ENCODE measurements at places on chromosomes 2 and 18.
A peak's percentile ranks its signal among the peaks of the same experiment; 100 is the strongest.

DNA sequence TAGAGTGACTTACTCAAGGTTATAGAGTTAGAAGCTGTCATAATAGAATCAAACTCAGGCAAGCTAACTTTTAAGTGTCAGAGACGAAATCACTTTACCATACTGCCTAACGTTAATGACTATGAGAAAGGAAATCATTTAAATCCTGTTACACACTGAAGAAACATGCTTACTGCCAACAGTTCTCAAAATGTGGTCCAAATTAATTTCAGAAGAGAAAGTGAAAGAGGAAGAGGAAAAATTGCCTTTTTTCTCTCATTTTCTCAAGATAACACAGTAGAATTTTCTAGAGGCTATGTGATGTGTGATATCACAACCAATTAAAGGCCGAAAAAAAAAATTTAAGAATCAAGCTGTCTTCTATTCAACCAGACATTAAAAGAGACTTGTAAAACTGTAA lies 1362.7 kb upstream of the CHAC2 start:
- DNase-seq: no peak

GRCh38 chr2:28102455-28102874 lies 211.9 kb downstream of the BABAM2 start:
- DNase-seq: no peak

- DNase-seq: no peak
Observed at GRCh38 chr2:126220331-126220730, 435.6 kb upstream of the GYPC start.

GRCh38 chr2:152407204-152407721 lies 72.3 kb downstream of the FMNL2 start:
- no peak for DNase-seq

GRCh38 chr2:199830531-199830930 lies 20.5 kb downstream of the FTCDNL1 start:
- no peak for DNase-seq

- no peak for DNase-seq
Observed at GRCh38 chr2:211494536-211494935, 938.1 kb downstream of the CPS1 start.

- no peak for DNase-seq
Observed at GRCh38 chr2:98771721-98772524, 41.0 kb upstream of the MGAT4A start.

DNA sequence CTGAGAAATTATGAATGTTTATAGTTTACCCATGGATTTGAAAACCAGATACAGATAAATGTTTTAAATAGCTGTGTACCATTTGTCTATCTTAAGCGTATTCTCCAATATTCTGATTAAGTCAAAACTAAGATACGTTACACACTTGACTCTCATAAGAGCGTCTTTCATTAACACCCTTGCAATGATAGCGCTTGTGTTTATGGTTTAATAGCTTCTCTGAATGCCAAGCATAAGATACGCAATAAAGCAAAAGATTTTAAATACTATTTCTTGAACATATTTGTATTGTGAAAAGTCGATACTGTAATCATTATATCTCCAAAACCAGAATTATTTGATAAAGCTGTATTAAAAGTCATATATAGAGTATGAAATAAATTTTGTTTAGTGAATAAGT lies 3.0 kb downstream of the CALCRL start:
- DNase-seq: no peak

- no peak for DNase-seq
Observed at GRCh38 chr18:72152935-72153334, 391.2 kb downstream of the CBLN2 start.

GRCh38 chr2:149781263-149781808 lies 193.8 kb upstream of the MMADHC start:
- no peak for DNase-seq

- no peak for DNase-seq
Observed at GRCh38 chr18:24811950-24812681, 351.7 kb downstream of the HRH4 start.

GRCh38 chr2:181784556-181784955 lies 104.2 kb upstream of the NEUROD1 start:
- DNase-seq: no peak

- DNase-seq: no peak
Observed at GRCh38 chr2:189366349-189366748, 74.9 kb upstream of the WDR75 start.

DNA sequence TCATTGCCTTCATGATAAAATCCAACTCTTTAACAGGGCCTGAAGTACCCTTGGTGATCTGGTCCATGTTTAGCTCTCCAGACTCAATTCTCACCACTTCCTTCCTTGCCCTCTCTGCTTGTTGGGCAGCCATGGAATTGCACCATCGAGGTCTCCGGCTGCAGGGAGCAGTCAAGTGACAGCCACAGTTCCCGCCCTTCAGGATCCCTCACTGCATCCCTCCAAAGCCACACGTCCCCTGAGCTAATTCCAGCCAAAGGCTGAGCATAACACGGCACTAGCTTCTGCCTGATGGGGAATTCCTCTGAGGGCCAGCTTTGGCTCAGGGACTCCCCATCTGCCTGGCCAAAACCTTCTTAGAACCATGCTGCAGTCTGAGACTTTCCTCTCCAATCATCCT lies 47.4 kb upstream of the SLC1A4 start:
- no peak for DNase-seq

DNA sequence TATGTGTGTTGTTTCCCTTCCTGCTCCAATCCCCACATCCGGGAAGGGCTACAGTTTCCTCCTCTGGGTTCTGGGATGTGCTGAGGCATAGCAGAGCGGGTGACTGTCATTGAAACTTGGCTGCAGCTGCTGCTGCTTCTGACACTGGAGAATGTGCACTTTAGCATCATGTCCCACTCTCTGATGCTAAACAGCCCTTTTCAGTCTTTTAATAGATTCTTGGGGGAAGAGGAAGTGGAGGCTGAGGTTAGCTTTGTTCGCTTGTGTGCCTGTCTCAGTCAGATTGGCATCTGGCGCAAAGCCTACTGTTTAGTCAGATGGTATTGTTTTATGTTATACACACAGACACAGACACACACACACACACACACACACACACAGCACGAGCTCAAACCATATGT lies 136.5 kb upstream of the RND3 start:
- no peak for DNase-seq

GRCh38 chr2:113211226-113212105 lies 37.7 kb downstream of the PSD4 start:
- DNase-seq: no peak

- DNase-seq: no peak
Observed at GRCh38 chr2:170227951-170228350, 50.0 kb downstream of the MYO3B start.

DNA sequence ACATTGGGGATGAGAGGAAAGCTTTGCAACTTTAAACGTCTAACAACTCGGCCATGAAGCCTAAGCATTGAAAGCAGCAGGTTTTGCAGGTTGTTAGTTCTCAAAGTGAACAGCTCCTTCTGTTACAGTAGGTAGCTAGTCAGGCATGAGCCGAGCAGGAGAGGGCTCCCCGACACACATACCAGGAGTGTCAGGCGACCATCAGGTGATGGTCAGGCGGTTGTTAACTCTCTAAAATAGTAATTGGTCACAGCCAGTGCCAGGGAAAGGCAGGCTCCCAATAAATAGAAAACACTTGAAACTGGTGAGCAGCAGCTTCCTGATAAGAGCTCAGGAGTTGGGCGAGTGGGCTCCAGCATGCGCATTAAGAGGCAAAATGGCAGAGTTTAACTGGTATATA lies 53.5 kb upstream of the DAPL1 start:
- no peak for DNase-seq

- DNase-seq: peak; percentile 24
Observed at GRCh38 chr2:234368861-234369261, 128.0 kb downstream of the ARL4C start.

- no peak for DNase-seq
Observed at GRCh38 chr2:119184512-119184911, 26.0 kb upstream of the C1QL2 start.

- no peak for DNase-seq
Observed at GRCh38 chr2:21821672-21822227, 698.0 kb downstream of the TDRD15 start.

GRCh38 chr2:18987592-18988073 lies 370.8 kb downstream of the OSR1 start:
- DNase-seq: no peak

- DNase-seq: no peak
Observed at GRCh38 chr18:36625386-36625785, 203.4 kb downstream of the TPGS2 start.

- no peak for DNase-seq
Observed at GRCh38 chr2:126642031-126642430, 13.9 kb upstream of the GYPC start.

DNA sequence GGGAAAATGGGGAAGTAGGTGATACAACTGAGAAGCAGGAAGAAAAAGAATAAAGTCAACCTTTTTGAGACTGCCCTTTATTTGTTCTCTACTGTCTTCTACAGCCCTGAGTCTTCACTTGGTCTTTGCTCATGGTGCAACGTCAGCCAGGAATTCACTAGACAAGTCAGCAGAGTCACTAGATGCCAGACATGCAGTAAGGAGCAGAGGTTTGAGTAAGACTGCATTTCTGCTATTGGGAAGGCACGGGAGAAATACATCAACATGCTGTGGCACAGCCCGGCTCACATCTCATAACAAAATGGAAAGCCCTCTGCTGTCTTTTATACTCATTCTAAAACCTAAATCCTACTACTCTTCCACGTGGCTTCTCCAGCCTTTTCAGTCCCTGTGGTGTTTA lies 67.1 kb downstream of the PRELID3A start:
- no peak for DNase-seq
